ENCODE measurements at places on chromosomes 4 and X.

GRCh38 chr4:39263895-39264294, 81.6 kb downstream of the WDR19 start:
- no peak for DNase-seq

GRCh38 chr4:125420526-125420925, 105.8 kb downstream of the FAT4 start:
- no peak for DNase-seq

DNA sequence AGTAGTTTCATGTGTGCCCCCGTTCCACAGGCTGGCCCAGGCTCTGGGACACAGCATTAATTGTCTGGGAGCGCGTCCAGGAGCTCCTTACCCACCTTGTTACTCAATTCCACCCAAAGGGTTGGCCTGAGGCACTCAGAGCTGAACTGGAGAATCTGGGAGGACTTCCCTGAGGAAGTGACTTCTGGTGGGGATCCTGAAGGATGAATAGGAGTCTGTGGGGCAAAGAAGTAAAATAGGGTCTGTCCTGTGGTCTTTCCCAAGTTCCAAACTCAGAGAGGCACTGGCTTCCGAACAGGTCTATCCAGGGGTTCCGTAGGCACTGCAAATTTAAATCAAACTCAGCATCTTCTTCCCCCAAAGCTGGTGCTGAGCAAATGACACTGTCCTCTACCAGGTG, 204.3 kb downstream of the AFAP1 start:
- no peak for DNase-seq

DNA sequence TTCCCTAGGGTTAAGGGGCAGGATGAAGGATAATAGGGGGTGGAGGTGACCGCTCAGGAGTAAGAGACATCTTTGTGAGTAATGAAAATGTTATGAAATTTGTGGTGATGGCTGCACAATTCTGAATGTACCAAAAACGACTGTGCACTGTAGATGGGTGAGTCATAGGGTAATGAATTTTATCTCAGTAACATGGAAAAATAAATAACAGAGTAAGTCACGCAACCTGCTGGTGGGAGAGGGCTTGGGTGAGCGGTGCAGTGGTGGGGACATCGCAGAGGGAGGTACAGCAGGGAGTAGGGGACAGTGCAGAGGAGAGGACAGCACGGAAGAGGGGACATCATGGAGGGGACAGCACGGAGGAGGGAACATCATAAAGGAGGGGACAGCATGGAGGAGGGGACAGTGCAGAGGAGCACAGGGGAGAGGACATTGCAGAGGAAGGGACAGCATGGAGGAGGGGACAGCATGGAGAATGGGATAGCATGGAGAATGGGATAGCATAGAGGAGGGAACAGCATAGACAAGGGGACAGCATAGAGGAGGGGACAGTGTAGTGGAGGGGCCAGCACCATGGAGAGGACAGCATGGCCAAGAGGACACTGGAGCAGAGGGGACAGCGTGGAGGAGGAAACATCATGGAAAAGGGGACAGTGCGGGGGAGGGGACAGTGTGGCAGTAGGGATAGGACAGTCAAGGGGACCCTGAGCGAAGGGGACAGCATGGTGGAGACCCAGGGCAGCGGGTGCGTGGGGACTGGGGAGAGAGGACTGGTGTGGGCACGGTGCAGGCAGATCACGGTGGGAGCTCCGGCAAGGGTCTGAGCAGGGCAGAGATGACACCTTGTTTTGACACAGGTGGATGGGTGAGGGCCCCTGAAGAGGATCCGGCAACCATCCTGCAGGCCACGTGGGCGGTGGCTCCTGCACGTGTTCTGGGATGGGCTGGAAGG, 68.5 kb upstream of the MXD4 start:
- no peak for DNase-seq

DNA sequence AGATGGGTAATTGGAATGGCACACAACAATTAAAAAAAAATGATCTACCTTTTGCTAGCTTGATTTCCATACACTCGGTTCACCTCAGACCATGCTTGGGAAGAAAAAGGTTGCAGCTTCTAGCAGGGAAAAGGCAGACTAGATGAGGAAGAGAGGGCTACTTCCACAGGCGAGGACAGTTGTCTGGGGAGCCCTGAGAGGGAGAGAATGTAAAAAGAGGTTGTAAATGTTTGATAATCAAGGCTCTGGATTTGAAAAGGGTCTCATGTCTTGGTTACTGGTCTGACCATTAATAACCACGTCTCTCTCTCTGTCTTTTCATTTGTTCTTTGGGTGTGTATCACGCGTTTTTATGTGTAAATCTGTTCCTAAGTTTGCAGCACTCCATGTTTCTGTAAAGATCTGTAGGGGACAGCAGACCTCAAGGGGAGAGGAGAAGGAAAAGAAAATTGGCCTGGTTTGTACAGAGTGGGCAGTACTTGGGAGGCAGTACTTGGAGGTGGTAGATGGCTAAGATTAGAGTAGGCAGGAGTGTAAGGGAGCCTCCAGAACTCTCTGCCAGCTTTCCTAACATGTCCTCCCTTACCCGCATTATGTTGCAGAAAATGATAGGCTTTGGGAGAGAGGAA, 750 bp downstream of the ARMCX5 start:
- DNase-seq: no peak

GRCh38 chr4:110641218-110641617, 18.3 kb upstream of the PITX2 start:
- DNase-seq: no peak

- no peak for DNase-seq
Observed at GRCh38 chr4:175932116-175932515, 120.1 kb upstream of the GPM6A start.

- DNase-seq: no peak
Observed at GRCh38 chrX:131938749-131939148, 84.4 kb upstream of the STK26 start.

- DNase-seq: no peak
Observed at GRCh38 chr4:78584863-78585547, 33.4 kb downstream of the ANXA3 start.

DNA sequence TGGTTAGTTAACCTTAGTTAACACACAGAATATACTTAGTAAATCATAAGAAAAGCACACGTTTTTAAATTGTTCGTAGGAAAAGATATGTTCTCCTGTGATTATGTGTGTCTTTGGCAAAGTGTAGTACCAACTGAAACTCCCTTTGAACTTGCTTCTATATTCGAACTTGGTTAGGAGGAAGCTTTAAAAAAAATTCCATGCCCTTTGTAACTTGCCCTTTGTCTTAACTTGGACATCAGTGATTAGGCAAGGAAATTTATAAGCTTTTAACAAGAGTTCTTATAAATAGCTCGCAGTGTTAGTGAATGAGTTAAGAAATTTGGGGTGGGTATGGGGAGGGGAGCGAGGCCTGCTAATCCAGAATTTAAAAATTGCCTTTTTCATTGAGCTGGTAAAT, 33.4 kb downstream of the TXLNG start:
- no peak for DNase-seq

DNA sequence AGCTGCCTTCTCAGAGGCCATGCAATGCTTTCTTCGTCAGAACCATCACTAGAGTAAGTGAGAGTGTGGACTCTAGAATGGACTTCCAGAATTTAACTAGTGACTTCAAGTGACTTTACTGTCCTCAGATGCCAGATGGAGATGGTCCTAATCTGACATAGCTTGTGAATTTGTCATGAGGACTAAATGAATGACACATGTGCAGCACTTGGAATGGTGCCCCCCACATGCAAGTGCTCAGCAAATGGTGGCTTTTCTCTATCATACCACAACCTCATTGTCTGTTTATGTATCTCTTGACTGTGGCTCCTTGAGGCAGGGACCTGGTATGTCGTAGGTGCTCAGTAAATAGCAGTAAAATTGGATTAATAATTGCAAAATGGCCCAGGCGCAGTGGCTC, 91.6 kb upstream of the STX18 start:
- DNase-seq: no peak

- no peak for DNase-seq
Observed at GRCh38 chrX:48589482-48590162, 7.7 kb upstream of the WDR13 start.

GRCh38 chr4:169050881-169051760, 41.1 kb upstream of the CBR4 start:
- no peak for DNase-seq

GRCh38 chrX:21225643-21226042, 148.6 kb upstream of the CNKSR2 start:
- no peak for DNase-seq

GRCh38 chr4:166091912-166092510, 219.0 kb downstream of the TLL1 start:
- no peak for DNase-seq

- DNase-seq: no peak
Observed at GRCh38 chrX:7283741-7284140, 135.8 kb upstream of the PUDP start.

DNA sequence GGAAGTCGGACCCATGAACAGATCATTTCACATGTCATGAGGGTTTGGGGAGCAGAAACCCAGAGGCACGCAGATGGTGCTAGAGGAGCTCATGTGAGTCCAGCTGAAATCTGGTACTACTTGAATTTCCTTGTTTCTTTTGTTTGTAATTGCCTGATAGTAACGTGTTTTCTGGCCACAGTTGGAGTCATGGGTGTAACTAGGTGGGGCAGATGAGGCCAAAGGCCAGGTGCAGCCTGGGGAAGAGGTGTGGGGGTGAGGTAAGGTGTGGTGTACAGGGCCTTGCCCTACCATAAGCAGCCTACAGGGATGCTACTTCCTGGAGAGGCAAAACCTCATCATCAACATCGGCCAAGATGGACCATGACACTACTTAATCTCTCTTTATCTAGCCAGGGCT, 271.4 kb downstream of the PTTG2 start:
- DNase-seq: no peak

DNA sequence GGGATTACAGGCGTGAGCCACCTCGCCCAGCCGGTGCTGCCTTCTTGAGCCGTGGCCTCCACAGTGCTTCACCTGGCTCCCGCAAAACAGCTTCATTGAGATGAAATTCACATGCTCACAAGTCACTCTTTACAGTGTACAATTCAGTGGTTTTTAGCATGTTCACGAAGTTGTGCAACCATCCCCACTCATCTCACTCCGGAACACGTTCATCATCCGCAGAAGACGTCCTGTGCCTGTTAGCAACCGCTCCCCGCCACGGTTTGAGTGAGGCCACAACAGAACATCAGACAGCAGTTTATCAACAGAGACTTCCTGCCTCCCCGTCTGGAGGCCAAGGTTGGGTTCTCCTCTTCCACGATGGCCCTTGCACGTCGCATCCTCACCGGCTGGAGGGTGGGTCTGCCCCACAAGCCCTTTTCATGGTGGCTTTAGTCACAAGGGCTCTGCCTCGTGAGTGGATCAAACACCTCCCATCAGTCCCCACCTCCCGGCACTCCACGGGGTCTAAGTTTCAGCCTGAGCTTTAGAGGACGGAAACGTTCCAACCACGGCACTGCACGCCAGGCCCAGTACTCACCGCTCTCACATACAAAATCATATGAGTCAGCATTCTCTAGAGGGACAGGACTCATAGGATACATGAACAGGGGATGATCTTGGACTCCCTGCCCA, 29.6 kb upstream of the SPON2 start:
- DNase-seq: no peak

DNA sequence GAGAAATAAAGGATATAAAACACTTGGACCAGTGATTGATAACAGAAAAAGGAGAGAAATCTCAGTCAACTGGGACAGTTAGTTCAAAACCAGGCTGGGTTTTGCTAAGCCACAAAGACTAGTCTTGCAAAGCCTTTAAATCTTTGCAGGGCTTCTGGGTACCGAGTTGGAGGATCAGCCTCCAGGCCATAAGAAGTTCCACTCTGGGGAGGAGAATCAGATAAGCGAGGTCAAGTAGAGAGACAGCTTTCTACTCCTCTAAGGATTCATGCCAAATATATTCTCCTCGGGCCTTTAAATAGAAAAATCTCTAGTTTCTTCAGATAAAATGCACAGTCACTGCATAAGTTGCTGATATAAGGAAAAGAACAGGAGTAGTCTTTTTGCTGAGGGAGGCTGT, 92.7 kb downstream of the MFAP3L start:
- no peak for DNase-seq

DNA sequence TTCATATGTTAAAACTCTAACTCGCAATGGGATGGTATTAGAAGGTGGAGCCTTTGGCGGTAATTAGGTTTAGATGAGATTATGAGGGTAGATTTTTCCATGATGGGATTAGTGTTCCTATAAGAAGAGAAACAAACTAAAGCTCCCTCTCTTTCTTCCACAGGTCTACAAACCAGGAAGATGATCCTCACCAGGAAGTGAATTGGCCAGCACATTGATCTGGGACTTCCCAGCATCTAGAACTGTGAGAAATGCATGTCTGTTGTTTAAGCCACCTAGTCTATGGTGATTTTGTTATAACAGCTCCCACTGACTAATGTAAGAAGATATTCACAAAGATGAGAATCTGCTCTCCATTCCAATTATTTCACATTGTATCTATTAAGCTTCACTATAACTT, 2266.9 kb downstream of the PCDH7 start:
- DNase-seq: no peak

- no peak for DNase-seq
Observed at GRCh38 chr4:79578606-79579005, 170.6 kb upstream of the GK2 start.

- DNase-seq: no peak
Observed at GRCh38 chrX:138651494-138651893, 60.0 kb downstream of the FGF13 start.

GRCh38 chr4:7243609-7244330, 51.4 kb downstream of the SORCS2 start:
- DNase-seq: no peak

- DNase-seq: no peak
Observed at GRCh38 chr4:79982601-79983322, 90.3 kb downstream of the ANTXR2 start.

DNA sequence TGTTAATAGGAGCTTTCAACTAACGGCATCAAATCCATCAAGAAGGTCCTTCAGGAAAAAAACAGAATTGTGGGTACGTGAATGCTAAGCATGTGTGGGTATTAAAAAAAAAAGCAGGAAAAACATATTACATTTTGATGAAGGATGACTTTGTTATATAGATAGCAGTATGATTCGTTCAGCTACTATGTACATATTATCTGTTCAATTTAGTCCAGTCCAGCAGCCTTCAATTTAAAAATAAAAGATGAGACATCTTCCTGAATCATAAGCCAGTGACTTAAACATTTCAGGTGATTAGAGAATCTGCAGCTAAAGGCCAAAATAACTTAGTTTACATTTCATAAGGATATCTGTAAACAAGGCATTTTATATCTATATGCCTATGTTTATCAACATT, 63.4 kb downstream of the LCORL start:
- no peak for DNase-seq

Measured in nucleus accumbens (tissue), 56 donors.